Activated CD4-positive, alpha-beta T cell treated with anti-CD3 and anti-CD28 coated beads, Interleukin-2, amount 50 U/mL, for 4 hours (primary cell): ENCODE measurements at places on chromosomes 2 and 18.

GRCh38 chr2:105329561-105330495, at the start of gene TGFBRAP1:
TGFBRAP1 (minus strand) TSS chr2:105329735; CDS start chr2:105308301, 21,434 bp downstream.
- DNase-seq = peak; percentile 37

GRCh38 chr2:168530982-168531622, 75.0 kb downstream of the CERS6 start:
- DNase-seq = no peak

- DNase-seq = no peak
These were observed 445.8 kb upstream of the ACVR2A start for GRCh38 chr2:147398996-147399395.

GRCh38 chr2:19774805-19775176, 127.0 kb downstream of the TTC32 start:
- no peak for DNase-seq

DNA sequence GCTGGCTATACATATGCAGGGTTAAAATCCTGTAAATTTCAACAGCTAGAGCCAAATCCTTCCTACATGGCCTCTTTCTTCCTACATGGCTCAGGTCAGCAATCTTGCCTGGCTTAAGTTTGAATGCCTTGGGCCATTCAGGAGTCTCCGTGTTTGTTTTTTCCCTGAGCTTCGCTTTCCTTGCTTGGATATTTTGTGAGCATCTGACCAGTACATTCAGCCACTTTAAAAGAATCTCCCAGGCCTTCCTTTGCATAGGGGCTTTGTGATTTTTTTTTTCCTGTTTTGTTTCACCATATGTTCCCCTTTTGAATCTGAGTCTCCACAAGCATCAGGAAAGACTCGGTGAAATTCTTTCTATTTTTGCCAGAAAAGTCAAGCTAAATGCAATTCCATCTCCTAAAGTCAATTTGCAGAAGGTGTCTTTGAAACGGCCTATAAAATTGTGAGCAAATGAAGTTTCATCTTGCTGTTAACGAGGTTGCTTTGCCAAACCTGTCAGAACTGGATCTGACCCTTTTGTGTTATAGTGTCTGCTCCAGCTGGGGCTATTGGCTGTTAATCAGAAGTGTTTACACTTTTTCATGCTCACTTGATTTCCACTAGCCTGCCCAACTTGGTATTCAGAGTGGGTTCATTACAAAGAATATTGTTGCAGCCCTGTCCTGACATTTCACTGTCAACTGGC, 256.9 kb downstream of the DCC start:
- DNase-seq = no peak

GRCh38 chr2:202060218-202060617, 12.8 kb upstream of the KIAA2012 start:
- DNase-seq = no peak

GRCh38 chr2:3535794-3536681, 16.7 kb upstream of the ADI1 start:
- no peak for DNase-seq

- no peak for DNase-seq
These were observed 27.2 kb downstream of the C2orf49 start for GRCh38 chr2:105364436-105365139.

- DNase-seq = no peak
These were observed at the start of gene FAM237A for GRCh38 chr2:206642075-206643025. FAM237A (plus strand) TSS chr2:206642487; CDS start chr2:206644237, 1,750 bp downstream.

DNA sequence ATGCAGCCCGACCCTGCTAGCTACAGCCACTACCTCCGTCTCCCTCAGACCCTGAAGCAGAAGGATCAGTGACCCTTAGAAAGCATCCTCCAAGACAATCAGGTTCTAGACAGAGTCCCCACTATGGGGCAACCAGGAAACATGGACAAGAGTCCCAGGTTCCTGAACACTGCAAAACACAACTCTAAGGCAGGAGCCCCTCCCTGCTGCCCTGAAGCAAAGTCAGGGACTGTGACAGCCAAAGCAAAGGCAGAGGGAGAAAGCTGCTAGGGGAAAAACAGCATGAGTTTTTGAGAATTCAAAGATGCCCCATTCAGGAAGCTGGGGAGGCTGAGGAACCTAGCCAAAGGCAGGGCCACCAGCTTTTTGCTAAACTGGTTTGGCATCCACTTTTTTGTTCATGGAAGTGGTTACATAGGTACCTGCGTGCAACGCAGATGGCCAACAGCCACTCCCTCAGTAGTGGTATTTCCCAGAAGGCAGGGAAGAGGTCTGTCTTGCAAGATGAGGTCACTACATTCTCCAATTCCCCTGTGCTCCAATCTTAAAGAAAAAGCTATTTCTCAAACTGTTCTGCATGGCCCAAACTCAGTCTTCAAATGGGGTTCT, 33.2 kb downstream of the MYO5B start:
- DNase-seq = no peak

DNA sequence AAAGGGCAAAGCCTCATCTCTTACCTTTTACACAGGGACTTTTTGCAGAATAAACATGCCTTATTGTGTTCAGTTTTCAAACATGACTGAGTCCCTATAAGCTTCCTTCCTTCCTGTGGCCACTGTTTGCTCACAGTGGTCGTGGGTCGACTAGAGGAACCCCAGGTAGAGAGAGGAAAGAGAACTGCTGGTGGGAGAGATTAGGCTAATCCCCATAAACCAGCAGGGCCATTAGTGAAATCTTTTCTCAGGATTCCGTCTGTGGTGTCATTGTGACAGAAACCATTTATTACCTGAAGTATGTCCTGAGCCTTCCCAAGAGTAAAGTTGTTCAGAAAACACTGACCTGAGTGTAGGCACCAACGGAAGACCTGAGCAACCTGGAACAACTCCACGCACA, 21.3 kb upstream of the BOD1L2 start:
- DNase-seq = no peak

- no peak for DNase-seq
These were observed 296 bp downstream of the TTC21B start for GRCh38 chr2:165953306-165953654.

DNA sequence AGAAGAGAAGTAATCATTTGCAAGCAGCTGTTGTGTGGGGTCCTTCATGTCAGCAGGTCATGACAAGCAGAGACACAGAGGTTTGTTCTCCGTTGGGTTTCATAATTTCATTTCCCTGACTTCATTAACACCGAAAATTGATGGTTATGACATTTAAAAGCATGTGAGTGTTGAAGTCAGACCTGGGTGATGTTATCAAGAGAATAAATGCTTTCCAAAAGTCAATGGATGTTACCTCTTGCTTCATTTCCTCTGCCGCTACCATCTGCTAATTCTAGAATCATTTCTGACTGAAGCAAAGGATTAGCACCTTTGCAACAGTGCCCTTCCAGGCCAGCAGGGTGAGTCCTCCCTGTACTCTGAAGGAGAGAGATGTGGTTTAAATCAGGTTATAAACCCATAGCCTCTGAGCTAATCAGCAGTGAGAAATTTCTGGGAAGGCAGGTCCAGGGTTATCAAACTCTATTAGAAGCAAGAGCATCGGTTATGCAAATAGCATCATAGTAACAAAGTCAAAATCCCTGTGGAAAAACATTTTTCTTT, 446.2 kb downstream of the PIK3C3 start:
- no peak for DNase-seq

DNA sequence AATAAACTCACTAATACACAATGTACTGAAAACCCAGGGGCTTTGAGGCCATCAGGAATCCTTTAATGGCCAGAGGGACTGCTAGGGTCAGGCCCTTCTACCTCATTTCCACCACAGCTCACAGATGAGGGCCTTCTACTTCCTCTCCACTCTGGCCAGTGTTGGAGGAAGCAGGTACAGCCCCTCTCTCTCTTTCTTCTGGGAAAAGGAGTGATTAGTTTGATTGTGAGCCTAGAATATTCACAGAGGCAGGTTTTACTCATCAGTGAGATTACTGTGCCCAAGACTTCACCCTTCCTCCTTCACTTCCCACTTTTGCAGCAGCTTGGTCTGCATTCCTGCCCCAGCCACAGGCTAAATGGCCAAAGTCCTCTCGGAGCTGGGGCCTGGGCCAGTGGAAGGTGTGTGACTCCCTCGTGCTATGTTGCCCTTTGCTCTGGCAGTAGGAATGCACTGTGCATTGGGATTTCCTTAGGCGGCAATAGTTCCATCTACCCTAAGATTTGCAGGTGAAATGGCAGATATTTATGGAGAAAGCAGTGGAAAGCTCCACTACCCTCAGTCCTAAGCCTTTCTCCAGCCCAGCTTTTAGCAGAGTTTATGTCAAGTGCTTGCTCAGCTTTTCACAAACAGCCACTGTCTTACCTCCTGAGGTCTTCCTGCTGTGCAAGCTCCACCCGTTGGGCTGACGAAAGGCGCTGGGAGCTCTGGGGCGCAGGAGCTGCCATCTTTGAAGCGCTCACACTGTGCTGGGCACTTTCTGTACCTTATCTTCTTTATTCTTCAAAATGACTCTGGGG, 36.2 kb upstream of the YES1 start:
- DNase-seq = no peak
